ENCODE measurements at places on chromosomes 5 and 9.

- DNase-seq: no peak
Measured at GRCh38 chr5:158857976-158858375, 241.7 kb downstream of the EBF1 start.

- DNase-seq: no peak
Measured at GRCh38 chr5:113255105-113255504, 179.7 kb downstream of the TSSK1B start.

DNA sequence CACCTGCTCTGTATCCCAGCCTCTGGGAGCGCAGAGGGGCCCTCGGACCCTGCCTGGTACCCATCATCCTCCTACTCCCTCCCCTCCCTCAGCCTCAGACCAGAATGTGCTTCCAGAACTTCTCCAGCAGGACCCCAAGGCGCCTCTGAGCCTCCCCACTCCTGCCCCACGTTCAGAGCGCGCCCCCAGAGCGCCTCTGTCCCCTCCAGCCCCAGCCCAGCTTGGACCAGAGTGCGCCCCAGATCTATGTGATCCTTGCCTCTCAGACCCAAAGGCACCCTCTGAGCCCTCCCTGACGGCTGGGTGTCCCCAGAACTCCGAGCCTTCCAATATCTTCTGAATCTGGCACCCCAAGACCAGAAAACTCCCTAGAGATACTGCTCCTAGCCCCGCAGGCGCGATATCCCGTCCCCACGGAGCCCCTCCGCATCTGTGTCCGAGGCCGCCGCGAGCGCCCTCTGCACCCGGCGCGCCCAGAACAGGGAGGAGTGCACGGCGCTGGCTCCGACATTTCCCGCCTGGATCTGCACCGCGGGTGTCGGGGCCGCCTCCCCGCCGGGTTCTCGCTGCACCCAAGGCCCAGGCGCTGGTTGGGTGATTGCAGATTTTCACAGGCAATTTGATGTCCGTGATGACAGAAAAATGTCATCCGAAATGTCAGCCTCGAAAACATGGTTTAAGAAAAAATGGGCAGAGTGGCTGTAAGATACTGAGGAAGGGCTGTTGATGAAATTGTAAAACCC, 522 bp downstream of the BHMT start:
- no peak for DNase-seq

DNA sequence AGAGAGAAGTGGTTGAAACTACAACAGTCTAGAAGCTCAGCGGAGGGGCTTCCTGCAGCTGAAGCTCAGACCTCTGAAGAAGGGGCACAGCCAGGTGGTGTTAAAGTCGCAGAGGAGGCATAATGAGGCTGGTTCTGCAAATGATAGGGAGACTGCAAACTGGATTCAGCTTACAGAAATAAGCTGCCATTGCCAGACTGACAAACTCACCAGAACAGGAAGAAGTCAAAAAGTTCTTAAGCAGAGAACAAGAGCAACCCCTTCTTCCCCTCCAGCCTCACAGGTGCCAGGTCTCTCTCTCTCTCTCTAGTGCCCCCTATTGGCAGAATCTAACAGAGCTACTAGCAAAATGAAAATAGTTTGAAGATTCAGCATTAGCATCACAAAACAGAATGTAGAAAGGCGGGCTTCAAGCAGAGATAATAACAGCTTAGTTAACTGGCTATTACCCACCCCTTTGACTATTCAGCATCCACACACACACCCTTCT, 76.7 kb downstream of the GRAMD2B start:
- no peak for DNase-seq

DNA sequence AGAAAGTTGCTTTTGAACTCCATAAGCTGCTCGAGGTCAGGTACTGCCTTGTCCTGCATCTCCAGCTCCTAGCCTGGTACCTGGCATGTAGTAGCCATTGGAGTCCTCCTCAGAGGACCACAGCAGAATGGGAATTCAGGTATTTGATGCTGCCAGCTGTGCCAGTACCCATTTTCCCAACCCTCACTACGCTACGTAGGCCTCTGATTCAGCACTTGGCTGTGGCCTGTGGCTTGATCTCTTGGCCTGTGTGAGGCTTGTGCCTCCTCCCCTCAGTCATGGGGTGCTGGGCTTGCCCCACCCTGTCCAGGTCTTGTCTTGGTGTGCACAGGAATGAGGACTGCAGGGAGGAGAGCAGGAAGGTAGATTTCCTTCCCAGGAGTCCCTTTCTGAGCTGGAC, 11.8 kb downstream of the OTULIN start:
- DNase-seq: peak; percentile 29

DNA sequence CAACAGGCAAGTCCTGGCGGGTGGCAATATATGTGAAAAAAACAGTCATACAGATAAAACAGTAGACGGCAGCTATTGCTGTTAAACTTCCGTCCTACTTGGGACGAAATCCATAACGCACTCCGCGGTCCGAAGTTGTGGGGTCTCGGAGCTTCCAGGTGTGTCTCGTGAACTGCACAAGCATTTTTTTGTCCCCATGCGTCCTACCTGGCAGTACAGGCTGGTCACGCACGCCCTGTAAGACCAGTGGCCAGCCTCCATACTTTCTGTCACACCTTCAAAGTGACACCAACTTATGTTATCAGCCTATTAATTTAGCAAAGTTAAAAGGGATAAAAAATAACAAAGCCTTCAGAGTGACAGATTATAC, 51.3 kb downstream of the TGFBI start:
- no peak for DNase-seq

GRCh38 chr5:6439588-6440550, 8.8 kb upstream of the UBE2QL1 start:
- DNase-seq: no peak

DNA sequence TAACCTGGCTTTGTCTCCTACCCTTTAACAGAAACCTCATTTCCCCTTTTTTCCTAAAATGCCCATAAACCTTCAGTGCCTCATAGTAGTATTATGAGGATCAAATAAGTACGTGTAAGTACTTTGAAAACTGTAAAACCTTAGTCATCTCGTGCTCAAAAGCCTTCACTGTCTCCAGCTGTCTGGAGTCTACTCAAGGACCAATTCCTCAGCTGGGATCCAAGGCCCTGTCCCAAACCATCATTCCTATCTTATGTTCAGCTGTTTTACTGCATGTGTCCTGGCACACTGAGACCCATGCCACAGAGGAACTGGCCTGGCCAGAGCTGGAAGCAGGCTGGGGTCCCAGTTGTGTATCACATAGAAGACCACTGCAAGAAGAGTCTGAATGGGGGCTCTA, 15.9 kb downstream of the ADAMTSL1 start:
- no peak for DNase-seq

- DNase-seq: no peak
Measured at GRCh38 chr5:127649018-127649439, at the start of gene CTXN3. Gene CTXN3 (plus strand): TSS chr5:127649082. CDS start chr5:127657522, 8,440 bp downstream.

GRCh38 chr5:33793276-33793675, 98.5 kb downstream of the ADAMTS12 start:
- no peak for DNase-seq

DNA sequence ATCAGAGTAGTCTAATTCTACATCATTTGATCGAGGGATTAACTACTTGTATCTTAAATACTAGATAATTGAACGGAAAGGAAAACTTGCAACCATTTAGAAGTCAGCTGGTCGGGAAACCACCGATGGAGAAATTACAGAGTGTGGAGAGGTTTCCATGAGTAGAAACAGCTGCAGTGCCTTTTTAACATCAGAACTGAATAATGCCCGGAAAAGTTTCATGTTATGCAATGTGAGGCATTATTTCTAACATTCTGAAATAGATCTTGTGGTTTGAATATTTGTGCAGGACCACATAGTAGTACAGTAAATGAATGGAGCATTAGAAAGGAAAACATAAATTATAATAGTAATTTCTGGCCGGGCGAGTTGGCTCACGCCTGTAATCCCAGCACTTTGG, 88.1 kb upstream of the RNF180 start:
- DNase-seq: no peak

DNA sequence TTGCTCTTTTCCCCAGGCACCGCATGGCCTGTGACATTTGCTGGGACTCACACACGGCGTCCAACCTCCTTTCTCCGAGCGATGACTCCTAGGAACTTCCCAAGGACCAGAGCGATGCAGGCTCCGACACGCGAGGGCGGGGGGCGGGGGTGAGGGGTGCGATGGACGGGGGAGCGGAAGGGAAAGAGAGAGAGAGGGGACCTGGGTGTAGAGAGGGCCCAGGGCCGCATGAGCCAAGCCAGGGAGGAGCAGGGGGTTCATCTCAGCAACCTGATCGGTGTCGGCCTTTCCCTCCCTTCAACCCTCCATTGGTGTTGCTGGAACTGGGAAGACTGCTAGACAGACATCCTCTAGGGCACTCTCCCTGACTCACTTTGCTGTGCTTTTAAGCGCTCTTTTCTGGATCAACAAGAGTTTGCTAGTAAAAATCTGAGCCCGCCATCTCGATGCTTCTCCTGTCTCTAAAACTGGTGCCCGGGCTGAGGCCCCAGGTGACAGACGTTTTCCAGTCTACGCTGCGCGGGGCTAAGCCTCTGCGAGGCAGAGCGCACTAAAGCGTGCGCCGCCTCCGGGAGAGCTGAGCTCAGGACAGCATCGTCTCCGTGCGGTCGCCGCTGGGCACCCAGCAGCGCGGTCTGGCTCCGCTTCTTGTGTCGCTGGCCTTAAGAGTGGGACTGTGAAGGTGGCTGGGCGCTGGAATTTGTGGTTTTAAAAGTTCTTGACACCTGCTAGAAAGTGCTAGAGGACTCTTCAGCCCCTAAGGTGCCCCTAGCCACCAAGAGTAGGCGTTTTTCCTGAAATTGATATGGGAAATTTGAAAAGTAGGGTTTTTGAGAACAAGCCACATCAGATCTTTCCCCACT, 1.0 kb upstream of the TSLP start:
- DNase-seq: peak; percentile 50
